Cardiac septum (tissue), 1 donor: ENCODE measurements at places on chromosomes 2 and 18. TPM values are rescaled to one million over a fixed set of nuclear protein-coding genes. Genes with fewer than 3 reads are reported as not detected.

GRCh38 chr2:217150236-217150635, 290.4 kb upstream of the TNP1 start:
- no peak for DNase-seq

GRCh38 chr2:238787501-238787900, 60.4 kb upstream of the TWIST2 start:
- no peak for DNase-seq

Gene POTEJ
- not detected for total RNA-seq

- DNase-seq, result no peak
Observed at GRCh38 chr2:15177103-15177502, 384.0 kb downstream of the NBAS start.

Gene TCF4
- total RNA-seq, result 69.9 TPM
